ENCODE measurements at places on chromosomes 13 and 19. TPM values are rescaled to one million over a fixed set of nuclear protein-coding genes. Genes with fewer than 3 reads are reported as not detected.

The RFPL4AL1 gene
- 0.17 TPM for total RNA-seq

The CACNG6 gene
- total RNA-seq: not detected

The TINCR gene
- total RNA-seq: not detected

The GPR12 gene
- total RNA-seq: not detected

Measured in G401 (cell line).